Fibroblast of lung (primary cell): ENCODE measurements at places on chromosomes 2 and 18.

- no peak for DNase-seq
These were observed 17.3 kb downstream of the OTOF start for GRCh38 chr2:26460613-26461031.

- DNase-seq, result peak; percentile 19
These were observed 294.1 kb downstream of the ALK start for GRCh38 chr2:29627279-29627711.

GRCh38 chr2:119126650-119127049, 31.9 kb downstream of the C1QL2 start:
- DNase-seq, result no peak

DNA sequence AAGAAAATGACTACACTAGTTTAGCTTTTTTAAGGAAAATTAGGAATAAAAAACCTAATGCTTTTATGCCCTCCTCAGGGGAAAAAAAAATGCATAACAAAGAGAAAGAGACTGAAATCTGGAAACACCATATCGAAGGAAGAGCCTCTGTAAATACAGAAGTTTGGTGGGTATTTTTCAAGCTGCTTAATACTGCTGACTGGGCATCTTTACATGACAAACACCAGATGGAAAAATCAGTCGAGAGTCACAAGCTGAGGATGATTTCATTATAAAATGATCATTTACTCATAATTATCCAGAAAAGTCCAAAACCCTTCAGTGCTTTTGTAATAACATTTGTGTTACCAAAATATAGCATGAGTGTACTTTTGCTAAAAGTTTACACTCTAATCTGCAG, 1600.7 kb upstream of the ACVR2A start:
- no peak for DNase-seq

GRCh38 chr2:144447535-144447934, 72.4 kb downstream of the ZEB2 start:
- DNase-seq, result no peak

DNA sequence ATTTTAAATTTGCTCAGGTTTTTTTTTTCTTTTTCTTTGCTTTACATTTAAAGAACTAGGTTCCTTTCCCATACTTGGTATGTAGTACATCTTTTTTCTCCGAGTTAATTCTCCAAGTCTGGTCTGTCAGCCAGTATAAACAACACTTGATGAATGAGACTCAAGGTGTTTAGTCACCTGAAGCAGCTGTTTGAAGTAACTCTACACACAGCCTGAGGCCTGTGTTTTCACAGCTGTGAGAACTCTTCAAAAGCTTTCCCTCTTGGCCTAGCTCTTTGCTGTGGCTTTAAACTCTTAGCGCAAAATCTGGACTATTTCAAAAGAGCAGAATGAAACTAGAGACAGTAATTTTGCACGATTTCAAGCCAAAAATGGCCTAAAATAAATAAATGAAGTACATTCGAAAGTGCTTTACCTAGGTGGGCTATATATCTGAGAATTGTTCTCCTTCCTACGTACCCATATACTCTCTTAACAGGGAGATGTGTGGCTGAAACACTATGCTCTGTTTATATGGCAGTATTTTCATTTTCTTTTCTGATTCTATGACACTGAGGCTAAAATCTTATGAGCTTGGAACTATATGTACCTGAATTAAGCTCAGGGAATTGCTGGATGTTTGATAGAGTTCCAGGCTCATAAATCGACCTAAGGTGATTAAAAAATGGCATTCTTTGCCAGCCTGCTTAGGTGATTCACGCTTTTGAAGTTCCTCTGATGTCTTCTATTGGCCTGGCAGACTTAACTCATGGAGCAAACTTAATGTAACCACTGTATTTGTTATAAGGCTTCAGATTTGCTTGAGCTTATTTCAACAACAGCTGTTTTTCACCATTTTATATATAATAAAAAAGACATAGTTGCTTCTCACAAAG, 1044.1 kb upstream of the ZEB2 start:
- DNase-seq, result peak; percentile 87

GRCh38 chr18:62651276-62652056, 63.9 kb upstream of the PHLPP1 start:
- no peak for DNase-seq

- peak; percentile 61 for DNase-seq
These were observed 28.1 kb upstream of the SATB2 start for GRCh38 chr2:199485732-199486335.

DNA sequence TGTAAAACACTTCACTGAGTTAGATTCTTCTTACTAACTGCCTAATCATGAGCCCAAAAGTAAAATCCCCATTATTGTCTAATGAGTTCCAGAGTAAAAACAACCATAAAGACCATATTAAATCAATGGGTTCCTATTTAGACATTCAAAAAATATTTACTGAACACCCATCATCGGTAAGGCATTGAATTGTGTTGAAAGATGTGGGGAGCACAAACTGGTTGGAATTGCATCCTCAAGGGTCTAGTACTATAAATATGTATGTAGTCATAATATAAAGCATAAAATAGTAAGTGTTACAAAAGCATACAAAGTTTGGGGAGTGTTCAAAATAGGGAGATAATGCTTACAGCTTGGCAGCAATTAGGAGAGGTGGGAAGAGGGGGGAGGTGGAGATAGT, 3.0 kb upstream of the MARCHF4 start:
- no peak for DNase-seq

DNA sequence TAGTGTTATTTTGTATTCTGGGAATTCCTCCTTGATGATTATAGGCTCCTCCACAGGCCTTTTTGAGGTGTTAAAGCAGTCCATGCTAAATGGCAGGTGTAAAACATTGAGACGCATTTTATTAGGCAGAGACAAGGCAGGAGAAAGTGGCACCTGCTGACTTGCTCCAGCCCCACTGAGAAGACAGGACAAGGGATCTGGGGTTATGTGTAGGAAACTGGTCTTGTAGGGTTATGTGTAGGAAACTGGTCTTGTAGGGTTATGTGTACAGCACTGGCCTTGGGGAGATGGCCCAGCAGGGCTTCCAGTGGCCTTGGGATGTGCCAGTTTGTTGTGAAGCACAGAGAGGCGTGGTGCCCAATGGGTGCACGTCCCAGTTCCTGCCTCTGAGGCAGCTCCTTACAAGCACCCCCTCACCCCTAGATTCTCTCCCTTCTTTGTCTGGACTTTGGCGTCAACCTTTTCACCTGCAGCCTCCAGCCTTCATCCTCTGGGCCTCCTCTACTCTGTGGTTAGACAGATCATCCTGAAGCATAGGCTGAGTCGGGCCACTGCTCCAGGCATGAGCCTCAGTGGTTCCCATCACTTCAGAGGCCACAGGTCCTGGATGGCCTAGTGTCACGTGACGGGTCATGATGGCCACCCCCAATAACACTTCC, 921 bp upstream of the FABP1 start:
- no peak for DNase-seq

DNA sequence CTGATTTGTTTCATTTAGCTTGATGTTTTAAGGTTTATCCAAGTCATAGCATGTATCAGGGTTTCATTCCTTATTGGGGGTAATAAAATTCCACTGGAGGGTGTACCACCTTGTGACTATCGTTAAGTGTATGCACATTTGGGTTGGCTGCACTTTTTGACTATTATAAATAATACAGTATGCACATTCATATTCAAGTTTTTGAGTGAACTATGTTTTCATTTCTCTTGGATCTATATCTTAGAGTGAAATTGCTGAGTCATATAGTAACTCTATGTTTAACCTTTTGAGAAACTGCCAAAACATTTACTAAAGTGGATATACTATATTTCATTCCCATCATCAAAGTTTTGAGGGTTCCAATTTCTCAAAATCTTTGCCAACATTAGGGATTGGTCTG, 952.7 kb downstream of the TDRD15 start:
- peak; percentile 4 for DNase-seq

- no peak for DNase-seq
These were observed 291.2 kb downstream of the RAD51AP2 start for GRCh38 chr2:17226941-17227490.

GRCh38 chr2:16066261-16067036, 126.1 kb downstream of the MYCN start:
- DNase-seq, result no peak

GRCh38 chr18:46909497-46909896, 7.8 kb downstream of the PIAS2 start:
- DNase-seq, result no peak

GRCh38 chr2:23584054-23584745, 199.2 kb downstream of the KLHL29 start:
- no peak for DNase-seq

DNA sequence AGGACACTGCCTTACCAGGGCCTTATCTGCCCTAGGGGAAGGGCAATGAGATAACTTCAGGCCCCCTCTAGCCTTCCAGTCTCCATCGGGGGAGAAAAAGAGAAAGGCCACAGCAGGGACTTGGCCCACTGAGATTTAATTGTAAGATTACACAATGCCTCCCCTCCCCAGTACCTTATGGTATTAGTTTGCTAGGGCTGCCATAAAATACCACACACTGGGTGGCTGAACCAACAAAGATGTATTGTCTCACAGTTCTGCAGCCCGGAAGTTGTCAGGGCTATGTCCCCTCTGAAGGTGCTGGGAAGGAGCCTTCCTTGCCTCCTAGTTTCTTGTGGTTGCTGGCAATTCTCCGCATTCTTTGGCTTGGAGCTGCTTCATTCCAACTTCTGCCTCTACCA, 34.8 kb upstream of the SPATA3 start:
- DNase-seq, result no peak

DNA sequence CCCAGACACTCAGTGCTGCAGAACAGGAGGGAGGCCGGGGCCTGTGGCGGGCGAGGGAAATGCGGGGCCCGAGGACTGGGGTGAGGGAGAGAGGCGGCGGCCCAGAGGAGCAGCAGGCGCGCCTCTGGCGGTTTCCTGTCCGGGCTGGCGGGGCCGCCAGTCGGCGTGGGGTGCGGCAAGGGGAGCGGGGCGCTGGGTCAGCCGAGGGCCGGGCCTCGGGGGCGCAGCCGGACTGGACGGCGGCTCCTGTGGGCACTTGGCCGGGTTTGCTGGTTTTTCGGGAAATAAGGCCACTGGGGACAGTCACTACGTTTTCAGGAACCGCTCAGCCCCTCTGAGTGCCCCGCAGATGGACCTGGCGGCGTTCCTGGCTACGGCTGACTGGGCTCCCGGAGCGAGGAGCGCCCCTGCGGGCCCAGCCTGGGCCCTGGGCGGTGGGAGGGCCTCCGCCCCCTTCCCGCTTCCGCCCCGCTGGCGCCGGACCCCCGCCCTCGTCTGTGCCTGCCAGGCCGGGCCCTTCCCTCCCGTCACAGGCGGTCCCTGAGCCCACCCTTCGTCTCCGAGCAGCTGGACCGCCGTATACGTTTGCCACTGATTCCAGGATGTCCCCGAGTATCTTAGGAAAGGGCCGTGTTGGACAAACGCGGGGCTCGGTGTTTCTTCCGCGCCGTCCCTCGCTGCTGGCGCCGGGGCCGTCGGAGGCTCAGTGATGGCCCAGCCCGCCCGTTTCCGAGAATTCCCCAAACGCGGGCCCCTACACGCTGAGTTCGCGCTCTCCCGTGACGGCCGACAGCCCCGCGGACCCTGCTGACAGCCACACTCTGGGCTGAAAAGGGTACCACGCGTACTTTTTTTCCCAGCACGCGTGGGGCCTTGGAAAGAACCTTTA, 84.6 kb downstream of the FAM210A start:
- DNase-seq, result no peak
